ENCODE measurements at places on chromosomes 16 and 17.
A peak's percentile ranks its signal among the peaks of the same experiment; 100 is the strongest.

GRCh38 chr16:17564856-17565255 lies 94.1 kb upstream of the XYLT1 start:
- DNase-seq, result no peak

DNA sequence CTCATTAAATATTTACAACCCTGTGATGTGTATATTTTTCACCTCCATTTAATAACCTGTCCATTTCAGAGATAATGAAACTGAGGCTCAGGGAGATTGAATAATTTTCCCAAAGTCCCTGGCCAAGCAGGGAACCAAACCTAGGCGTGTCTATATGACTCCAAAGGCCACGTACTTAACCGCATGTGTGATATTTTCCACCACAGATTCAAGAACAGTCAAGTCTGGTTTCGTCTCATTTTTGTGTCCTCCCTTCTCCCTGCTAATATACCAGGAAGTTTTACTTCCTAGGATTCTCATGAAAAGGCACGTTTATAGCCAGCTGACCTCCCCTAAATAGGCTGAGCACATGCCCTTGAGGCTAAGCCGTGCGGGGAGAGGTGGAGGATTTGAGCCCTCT lies 15.3 kb downstream of the WFIKKN2 start:
- DNase-seq, result no peak

DNA sequence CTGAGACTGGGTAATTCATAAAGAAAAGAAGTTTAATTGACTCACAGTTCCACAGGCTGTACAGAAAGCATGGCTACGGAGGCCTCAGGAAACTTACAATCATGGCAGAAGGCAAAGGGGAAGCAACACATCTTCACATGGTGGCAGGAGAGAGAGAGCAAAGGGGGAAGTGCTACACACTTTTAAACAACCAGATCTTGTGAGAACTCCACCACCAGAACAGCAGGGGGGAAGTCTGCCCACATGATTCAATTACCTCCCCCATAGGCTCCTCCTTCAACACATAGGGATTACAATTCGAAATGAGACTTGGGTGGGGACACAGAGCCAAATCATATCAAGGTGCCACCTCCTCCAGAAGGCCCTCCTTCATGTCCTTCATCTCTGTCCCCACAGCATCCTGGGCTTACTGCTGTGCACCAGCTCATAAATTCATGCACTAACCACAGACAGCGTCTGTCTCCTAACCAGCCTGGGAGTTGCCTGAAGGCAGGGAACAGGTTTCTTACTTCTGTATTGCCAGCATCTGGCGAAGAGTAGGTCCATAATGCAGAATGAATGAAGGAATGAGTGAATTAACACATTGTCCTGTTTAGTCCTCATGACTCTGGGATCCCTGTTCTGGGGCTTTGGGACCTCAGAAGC lies 74.4 kb downstream of the WSB1 start:
- no peak for DNase-seq

DNA sequence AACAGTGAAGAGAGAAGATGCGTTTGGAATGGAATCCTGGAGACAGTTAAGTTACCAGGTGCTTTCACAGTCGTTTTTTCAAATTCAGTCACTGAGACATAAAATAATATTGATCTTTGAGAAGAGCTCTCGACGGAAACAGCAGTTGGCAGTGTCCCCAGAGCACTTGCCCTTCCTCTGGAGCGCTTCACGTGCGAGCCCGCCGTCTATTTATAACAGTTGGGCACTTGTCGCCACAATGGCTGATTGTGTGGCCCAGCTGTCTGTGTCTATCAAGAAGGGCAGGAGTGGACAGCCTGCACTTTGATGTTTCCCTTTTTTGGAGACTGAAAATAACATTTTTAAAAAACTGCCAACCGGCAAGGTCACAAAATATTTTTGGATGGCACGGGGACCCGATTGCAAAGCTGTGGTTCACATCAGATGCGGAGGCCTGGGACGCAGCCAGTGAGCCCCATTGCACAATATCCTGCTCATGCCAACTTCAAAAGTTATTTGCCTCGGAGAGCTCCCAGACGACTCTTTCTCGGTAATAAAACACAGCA lies 62.9 kb downstream of the ADCY9 start:
- DNase-seq, result no peak

GRCh38 chr16:58574895-58575294 lies 54.7 kb downstream of the CNOT1 start:
- DNase-seq, result no peak

DNA sequence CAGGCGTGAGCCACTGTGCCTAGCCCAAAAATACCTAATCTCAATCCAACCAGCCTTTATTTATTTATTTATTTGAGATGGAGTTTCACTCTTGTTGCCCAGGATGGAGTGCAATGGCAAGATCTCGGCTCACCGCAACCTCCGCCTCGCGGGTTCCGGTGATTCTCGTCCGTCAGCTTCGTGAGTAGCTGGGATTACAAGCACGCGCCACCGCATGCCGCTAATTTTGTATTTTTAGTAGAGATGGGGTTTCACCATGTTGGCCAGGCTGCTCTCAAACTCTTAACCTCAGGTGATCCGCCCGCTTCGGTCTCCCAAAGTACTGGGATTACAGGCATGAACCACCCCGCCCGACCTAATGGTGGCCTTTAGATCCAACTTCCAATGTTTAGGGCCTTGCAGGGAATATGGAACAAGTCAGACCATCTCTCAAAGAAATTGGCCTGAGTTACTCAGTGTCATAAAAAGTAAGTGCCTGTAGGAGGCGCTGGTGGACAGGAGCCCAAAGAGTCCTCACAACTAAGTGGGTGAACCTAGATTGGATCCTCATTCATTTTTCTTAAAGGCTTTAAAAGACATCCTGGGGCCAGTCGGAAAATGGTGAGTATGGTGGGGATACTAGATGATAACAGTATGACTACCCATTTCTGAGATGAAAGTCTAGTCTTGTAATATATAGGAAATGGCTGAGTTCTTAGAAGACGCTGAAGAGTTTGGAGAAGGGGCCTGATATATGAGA lies 4.6 kb downstream of the ZSCAN10 start:
- DNase-seq, result peak; percentile 62

DNA sequence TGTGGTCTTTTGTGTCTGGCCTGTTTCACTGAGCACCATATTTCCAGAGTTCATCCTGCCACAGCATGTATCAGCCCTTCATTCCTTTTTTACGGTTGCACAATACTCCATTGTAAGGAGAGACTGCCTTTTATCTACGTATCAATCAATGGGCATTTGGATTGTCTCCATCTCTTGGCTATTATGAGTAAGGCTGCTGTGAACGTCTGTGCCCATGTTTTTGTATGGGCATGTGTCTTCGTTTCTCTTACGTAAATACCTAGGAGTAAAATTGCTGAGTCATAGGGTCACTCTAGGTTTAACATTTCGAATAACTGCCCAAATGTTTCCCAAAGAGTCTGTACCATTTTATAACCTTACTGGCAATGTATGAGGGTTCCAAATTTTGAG lies 202.8 kb upstream of the FOXF1 start:
- DNase-seq, result no peak

DNA sequence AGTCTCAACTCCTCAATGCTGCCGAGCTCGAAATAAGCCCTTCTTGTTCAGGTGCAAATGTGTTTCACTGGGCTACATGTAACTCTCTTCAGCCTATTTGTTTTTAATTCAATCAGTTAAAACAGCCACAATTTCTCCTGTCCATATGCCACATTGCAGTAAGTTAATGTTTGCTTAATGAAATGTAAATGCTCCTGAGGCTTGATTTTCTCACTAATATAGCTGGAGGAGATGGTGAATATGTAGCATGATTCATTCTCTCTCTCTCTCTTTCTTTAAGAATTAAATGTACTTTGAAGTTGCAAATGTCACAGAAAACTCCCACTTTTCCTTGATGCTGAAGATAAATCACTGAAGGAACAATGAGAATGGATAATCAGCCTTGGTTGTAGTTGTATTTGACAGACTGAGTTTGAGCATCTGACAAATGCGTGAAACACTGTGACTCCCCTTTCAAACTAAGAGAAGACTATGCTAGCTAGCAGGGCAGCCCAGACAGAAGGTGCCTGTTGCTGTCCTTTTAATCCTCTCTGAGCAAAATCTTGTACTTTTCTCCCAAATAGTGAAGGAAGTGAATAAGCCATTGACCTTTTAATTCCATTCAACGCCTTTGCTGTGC lies 161.8 kb downstream of the ANKFN1 start:
- no peak for DNase-seq

- no peak for DNase-seq
These were observed 10.5 kb upstream of the MYO18A start for GRCh38 chr17:29190592-29191207.

DNA sequence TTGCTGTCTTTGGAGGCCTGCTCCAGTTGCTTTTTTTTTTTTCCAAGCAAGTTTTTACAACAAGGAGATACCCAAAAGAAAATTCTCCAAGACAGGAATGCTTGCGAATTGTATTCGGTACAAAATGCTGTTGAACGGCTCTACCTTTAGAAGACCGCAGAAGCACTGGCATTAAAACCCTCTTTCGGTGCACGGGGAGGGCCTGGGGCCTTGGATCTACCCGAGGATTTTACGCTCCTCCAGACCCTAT lies 1.3 kb upstream of the HELZ start:
- peak; percentile 16 for DNase-seq

GRCh38 chr16:78271981-78272380 lies 172.5 kb downstream of the WWOX start:
- DNase-seq, result no peak

GRCh38 chr17:79324194-79324593 lies 249.6 kb downstream of the ENGASE start:
- DNase-seq, result no peak

DNA sequence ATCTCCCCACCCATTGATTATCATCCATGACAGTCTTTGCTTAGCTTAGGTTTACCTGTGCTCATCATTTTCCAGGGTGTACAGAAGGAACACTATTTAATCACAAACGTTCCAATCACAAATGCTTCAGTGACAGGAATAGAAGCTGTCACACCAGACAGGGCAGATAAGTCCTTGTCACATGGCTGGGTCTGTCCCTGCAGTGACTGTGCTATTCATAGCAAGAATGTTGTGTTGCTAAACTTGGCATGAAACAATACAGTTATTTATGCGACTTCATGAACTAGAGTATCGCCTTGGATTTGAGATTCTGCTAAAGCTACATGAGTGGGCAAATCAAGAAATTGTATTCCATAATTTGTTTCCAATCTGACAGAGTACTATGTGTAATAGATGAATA lies 108.4 kb downstream of the CDH13 start:
- DNase-seq, result no peak

DNA sequence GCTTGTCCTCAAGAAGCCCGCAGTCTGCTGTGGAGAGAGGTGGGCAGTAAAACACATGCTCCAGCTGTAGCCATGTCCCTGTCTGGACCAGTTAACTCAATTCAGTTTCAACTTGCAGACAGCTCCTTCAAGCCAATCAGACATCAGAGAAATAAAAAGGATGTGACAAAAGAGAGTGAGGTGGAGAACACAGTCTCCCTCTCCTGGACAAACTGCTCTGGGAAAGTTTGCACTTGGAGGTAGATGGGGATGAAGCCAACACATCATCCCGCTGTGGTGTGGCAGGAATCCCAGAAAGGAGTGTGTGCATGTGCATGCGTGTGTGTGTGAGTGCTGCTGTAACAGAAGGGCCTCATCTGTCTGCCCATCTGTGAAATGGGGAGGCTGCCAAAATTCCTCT lies 358.6 kb upstream of the ASIC2 start:
- DNase-seq, result no peak

DNA sequence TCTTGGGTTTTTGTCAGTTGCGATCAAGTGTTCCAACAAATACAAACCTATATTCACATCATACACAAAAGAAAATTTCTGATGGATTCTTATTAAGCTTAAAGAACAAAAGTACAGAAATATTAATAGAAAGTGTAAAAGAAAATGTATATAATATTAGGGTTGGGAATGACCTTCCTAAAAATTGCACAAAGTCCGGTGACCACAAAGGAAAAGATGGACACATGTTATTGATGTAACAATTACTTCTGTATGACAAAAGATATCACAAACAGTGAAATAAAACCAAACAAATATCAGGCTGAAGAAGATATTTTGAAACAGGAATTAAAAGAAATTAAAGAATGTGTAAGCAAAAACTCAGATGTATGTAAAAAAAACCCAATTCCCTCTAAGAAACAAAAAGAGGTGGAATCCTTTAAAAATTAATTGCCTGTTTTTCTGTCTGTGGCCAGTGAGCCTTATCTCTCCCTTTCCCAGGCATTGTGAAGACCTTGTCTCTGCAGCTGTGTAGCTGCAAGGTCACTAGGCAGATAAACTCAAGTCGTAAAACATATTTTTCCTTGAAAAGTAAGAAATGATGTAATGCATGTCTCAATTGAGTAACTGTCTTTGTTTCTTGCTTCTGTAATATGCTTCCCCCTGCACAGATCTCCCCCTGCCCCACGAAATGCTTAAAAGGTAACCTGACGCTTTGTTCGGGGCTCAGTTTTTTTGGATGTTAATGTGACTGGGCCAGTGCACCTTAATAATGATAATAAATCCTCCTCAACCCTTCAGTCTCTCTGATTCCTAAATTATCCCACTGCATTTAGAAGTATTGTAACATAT lies 2.8 kb downstream of the ST6GALNAC1 start:
- DNase-seq, result no peak

- DNase-seq, result no peak
These were observed 74.8 kb downstream of the RAB11FIP4 start for GRCh38 chr17:31466096-31466760.

DNA sequence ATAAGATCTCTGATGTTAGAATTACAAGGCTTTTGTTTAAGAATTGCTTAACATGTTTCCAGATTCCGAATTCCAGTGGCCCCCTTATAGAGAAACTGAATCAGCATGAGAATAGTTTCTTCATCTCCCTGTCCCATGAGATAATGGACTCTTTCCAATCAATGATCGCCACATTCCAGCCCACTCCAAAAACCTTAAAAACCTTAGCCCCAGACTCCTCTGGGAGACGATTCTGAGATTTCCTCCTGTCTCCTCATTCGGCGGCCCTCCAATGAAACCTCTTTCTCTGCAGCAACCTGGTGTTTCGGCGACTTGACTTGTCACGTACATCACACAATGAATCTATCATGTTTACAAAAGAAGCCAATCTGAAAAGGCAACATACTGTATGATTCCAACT lies 197.1 kb upstream of the PSMD7 start:
- no peak for DNase-seq

DNA sequence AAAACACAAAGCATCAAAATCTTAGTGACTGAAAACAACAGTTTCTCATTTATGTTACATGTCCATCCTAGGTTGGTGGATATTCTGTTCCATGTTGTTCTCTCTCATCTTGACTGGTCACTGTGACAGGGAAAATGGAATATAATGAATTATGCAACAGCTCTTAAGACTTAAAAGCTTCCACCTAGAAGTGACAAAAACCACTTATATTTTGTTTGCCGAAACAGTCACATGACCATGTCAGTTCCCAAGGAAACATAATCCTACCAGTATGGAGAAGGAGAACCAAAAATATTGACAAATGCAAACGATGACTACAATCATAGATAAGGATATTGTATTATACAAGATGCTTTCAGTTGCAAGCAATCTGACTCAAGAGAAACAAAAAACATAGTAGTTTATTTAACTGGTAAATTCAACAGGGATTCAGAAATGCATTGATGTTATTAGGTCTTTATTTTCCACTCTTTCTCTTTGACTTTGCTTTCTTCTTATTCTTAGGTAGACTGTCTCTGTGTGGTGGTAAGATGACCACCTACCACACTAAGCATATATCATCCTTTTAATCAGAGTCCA lies 103.8 kb downstream of the SSH2 start:
- DNase-seq, result no peak
